ENCODE measurements at places on chromosomes 16 and 17.

- no peak for DNase-seq
These were observed 22.4 kb upstream of the SEC14L1 start for GRCh38 chr17:77118251-77118928.

- DNase-seq = no peak
These were observed 56.0 kb downstream of the PSMD12 start for GRCh38 chr17:67310406-67310805.

DNA sequence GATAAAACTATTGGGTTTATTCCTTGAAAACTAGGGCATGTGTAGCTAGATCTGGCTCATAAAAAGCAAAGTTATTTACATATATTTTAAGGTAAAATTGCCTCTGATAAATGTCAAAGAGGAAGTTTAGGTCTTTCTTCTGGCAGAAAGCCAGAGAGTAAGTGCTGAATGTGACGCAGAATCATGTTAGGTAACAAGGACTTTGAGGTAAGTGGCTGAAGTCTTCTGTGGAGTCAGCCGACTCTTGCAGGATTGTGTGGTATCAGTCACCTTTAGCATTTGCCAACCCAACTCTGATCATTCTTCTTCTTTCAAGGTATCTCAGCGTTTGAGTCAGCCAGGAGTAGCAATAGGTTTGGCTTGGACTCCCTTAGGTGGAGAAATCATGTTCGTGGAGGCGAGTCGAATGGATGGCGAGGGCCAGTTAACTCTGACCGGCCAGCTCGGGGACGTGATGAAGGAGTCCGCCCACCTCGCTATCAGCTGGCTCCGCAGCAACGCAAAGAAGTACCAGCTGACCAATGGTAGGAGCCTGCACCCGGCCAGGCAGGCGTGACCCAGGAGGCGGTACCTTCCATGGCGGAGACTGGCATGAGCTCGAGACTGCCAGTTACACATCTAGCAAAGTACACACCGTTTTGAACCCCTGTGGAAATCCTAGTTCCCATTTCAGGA lies 37.9 kb downstream of the SIAH1 start:
- DNase-seq = no peak

- DNase-seq = no peak
These were observed 11.9 kb downstream of the RDM1 start for GRCh38 chr17:35918665-35919064.

DNA sequence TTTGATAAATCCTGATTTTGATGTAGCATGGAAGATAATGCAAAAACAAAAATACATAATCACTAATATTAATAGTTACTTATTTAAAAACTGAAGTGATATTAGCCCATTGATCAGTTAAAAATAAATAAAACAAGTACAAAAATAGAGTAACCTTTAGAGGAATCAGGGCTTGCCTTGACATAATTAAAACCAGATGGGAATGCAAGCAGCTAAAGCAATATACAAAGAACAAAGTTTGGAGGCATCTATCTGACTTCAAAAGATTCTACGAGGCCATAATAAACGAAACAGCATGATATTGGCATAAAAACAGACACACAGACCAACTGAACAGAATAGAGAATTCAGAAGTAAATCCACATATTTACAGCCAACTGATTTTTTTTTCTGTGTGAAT lies 15.0 kb upstream of the HEATR3 start:
- no peak for DNase-seq

DNA sequence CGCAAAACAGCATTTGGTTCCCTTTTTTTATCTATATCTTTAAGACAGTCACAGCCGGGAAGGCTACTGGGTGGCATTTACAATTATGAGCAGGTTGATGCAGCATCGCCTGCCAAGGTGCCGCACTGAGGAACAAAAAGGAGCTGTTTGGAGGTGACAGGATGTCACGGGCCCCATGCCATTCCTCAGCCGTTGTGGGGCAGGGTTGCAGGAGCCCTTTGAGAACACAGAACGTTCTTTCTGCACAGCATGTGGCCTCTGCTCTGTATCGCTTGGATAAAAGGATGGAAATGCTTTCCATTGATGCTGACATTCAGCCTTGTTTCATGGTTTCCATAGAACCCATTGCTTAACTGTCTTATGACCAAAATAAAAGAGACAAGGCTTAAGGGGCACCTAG lies 141.9 kb upstream of the CDH5 start:
- no peak for DNase-seq

DNA sequence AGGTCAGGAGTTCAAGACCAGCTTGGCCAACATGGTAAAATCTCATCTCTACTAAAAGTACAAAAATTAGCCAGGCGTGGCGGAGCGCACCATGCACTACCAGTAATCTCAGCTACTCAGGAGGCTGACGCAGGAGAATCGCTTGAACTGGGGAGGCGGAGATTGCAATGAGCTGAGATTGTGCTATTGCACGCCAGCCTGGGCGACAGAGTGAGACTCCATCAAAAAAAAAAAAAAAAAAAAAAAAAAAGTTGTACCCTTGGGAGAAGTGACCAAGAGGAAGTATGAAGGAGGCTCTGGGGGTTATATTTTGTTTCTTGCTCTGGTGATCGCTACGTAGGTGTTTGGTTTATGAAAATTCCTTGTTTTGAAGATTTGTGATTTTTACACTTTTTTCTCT lies 66.3 kb downstream of the LITAF start:
- no peak for DNase-seq

GRCh38 chr17:15406081-15406480 lies 61.3 kb downstream of the CDRT4 start:
- no peak for DNase-seq

DNA sequence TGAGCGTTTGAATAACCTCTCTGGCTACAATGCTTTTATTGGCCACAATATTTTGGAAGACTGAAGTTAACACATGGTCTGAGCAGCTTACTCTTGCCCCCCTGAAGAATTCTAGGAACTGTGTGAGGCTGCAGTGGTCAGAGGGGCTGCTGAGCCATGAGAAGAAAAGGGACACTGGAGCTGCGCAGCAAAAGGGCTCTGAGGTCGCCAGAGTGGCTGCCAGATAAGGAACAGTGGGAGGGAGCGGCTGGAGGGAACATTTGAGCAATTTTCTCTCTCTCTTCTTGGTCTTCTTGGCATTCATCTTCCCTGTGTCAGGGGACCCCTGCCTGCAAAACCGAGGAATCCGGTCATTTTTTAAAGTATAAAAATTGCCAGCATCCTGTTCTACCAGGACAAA lies 66.1 kb downstream of the CPPED1 start:
- DNase-seq = no peak

DNA sequence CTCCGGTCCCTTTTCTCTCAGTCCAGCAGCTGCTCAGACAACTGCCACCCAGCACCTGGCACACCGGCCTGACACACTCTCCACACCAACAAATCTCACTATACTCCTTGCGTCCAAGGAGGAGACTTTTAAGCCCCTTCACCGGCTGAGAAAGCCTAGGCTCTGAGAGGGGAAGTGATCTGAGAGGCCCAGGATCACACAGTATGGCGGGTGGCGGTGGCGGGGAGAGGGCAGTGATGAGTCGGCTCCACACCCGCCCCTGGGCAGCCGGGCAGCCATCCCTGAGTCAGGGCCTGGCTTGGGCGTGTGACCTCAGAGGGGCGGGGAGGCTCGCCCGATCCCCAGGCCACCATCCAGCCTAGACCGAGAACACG lies 569 bp downstream of the FLII start:
- peak; percentile 4 for DNase-seq

- DNase-seq = no peak
These were observed 2.0 kb downstream of the ADCY7 start for GRCh38 chr16:50268352-50268751.

DNA sequence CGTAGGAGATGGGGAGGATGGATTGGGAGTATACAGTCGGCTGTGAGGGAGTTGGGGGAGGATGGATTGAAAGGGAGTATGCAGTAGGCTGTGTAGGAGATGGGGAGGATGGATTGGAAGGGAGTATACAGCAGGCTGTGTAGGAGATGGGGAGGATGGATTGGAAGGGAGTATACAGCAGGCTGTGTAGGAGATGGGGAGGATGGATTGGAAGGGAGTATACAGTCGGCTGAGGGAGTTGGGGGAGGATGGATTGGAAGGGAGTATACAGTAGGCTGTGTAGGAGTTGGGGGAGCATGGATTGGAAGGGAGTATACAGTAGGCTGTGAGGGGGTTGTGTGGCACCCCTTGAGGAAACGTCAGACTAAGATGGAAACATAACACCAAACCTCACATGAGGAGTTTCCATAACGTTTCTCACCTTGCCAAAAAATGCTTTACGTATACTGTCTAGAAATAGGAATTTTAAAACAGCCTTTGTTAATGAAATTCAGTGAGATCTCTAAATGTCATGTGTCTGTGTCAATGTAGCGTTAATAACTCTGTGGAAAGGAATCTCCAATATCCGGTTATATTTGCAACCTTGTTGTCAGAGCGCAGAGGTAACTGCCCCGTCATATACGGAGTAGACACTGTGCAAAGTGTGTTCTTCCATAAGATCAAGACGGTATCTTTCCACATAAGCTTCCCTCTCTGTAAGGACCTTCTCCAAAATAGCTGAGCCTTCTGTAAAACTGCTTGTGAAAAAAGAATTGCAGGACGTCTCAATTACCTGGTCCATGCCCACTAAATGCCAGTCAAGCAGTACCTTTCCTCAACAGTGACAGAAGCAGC lies 6.3 kb upstream of the VPS53 start:
- no peak for DNase-seq

- DNase-seq = no peak
These were observed 2.0 kb downstream of the CLEC10A start for GRCh38 chr17:7077911-7078546.

DNA sequence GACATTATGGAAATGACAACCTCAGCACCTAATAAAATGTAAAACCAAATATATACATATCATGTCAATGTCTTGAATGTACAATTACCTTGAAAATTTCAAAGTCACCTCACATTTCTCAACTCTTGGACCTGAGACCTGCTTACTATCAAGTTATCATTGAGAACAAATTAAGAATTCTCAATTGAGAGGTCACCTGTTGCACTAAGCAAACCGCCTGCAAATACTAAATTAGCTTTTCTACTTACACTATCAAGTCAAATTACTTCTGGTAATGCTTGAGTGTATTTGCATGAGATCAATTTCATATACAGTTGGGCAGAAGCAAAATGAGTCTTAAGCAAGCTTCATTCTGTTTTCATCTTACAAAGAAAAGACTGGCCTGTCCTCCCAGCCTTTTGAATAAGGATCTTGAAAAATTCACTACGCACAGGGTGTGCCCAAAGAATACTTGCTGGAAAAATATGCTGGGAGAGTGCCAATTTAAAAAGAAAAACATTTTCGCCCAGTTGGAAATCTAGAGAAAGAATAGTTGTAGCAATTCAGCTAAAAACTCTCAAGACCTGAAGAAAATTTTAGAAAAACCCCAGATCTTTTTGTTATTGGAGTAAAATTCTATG lies 35.7 kb downstream of the KANSL1 start:
- DNase-seq = no peak

DNA sequence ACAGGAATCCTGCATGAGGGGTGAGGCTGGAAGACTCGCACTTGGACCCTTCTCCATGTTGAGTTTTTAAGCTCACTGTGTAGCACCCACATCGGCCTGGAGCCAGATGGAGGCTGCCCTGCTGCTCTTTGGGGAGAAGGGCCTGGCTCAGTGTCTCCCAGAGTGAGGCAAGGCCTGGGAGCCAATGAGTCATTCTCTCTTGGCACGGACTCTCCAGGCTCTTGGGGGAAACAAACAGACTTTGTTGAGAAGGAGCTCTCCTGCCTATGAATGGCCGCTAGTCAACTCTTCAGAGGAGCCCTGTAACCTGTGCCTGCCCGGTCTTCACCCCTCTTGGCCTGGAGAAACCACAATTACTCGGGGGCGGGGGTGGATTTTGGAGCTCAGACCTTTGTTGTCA lies 50.8 kb upstream of the MAF start:
- DNase-seq = no peak

DNA sequence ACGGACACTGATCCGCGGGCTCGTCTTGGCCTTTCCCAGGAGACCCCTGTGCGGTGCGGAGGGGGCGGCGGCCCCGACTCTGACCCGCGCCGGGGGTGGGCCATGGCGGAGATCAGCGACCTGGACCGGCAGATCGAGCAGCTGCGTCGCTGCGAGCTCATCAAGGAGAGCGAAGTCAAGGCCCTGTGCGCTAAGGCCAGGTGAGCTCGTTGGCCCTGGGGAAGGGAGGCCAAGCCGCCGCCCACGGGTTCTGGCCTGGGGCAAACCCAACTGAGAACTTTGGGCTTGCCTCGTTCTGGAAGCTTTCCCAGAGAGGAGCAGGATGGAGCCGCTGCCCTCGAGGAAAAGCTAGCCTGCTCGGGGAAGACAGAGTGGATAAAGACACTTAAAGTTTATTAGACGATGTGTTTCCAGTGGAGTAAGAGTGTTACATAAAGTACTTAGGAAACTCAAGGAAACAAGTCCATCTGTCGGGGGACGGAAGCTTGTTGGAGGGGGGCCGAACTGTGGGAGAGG lies 540 bp downstream of the PPP4C start:
- no peak for DNase-seq

GRCh38 chr16:22312897-22313781 lies 15.9 kb downstream of the POLR3E start:
- DNase-seq = no peak

DNA sequence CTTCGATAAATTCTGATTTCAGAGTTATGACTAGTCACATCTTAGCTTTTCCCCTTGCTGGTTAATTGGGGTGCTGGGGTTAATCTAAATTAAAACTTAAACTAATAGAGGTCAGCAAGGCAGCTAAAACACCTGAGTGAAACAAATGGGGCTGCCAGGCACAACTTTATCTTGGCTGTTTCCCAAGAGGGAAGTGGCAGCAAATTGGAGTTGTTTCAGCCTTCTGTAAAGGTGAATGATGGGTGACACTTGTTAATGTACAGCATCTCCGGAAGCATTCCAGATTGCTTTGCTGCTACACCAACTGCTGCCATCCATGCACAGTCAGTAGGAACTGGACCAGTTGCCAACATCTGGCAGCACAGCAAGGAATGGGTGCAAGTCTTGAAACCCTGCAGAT lies 43.9 kb downstream of the AATF start:
- DNase-seq = no peak

- DNase-seq = no peak
These were observed 3.7 kb downstream of the TXNDC11 start for GRCh38 chr16:11738742-11739544.

- no peak for DNase-seq
These were observed 13.1 kb upstream of the MMD start for GRCh38 chr17:55434721-55435120.

DNA sequence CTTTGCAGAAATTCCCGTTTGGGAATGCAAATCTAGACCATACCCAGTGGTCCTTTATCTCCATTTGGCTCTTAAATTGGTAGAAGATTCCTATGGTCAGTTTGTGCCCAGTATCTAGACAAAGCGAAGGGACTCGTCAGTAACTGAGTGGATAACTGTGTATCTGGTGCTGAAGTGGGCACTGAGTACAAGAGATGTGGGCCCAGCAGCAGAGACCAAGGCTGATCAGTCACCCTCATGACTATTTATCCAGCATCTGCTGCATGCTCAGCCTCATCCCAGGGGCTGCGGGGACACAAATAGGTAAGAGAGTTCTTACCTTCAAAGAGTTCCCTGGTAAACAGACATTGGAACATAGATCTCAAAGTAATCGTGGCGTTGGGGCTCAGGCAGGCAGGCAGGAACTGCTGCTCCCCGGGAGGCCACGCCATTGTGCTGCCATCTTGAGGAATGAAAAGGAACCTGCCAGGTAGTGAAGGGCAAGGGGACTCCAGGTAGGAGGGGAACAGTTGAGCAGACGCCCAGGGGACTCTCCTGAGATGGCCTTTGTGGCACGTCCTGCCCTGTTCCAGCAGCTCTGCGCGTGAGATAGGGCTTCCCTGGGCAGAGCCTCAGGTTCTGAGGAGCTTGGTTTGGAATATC lies 10.3 kb downstream of the NT5M start:
- no peak for DNase-seq

- DNase-seq = no peak
These were observed 7.5 kb downstream of the ARHGAP23 start for GRCh38 chr17:38435795-38436194.

GRCh38 chr16:27670071-27670810 lies 120.3 kb downstream of the KATNIP start:
- DNase-seq = no peak

All from NCI-H446 (cell line).